ENCODE measurements at places on chromosomes 7 and 10.
A peak's percentile ranks its signal among the peaks of the same experiment; 100 is the strongest.

GRCh38 chr7:156196649-156197048, 384.4 kb upstream of the SHH start:
- no peak for DNase-seq

GRCh38 chr7:76296743-76297740, 5.4 kb upstream of the HSPB1 start:
- DNase-seq: peak; percentile 58

- no peak for DNase-seq
Measured at GRCh38 chr7:1419688-1420087, 39.6 kb downstream of the MICALL2 start.

DNA sequence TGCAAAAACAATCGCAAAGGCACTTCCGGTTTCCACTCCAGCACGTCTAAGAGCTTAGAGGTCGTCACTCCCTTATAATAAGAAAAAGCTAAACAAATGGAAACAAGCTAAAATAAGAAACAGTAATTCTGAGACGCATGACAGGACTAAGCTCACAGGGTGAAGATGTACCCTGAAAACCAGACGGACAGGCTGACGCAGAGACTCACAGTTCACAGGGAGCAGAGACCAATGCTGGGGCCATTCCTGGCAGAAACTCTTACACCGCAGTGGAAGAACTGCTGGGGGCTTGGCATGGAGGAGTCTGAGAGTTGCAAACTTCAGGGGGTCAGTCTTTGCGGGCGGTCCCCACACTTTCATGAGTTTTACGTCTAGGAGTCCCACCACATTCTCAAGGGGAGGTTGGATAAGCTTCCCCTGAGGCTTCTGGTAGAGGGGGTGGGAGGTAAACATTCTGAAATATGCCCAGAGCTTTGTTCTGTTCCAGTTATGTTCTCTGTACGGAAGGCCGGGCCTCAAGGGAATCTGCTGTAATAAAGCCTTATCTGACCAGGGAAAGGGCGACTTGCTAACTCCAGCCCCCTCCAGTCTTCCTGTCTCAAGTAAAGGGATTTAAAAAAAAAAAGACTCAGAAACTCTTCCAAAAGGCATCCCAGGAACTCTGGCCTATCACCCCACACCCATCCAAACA, 47.8 kb downstream of the BRI3 start:
- no peak for DNase-seq

DNA sequence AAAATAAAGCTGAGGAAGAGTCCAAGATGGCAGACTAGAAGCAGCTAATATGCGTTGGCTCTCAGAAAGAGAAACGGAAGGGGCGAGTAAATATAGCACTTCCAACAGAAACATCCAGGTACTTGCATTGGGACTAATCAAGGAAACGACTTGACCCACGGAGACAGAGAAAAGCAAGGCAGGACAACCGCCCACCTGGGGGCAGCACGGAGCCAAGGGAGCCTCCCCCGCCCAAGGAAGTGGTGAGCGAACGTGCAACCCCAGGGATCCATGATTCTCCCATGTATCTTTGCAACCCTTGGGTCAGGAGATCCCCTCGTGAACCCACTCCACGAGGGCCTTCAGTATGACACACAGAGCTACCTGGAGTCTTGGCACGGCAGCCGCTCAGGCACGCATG, 45.4 kb upstream of the GRM3 start:
- no peak for DNase-seq

GRCh38 chr7:74343281-74344131, 54.3 kb downstream of the CLIP2 start:
- no peak for DNase-seq

DNA sequence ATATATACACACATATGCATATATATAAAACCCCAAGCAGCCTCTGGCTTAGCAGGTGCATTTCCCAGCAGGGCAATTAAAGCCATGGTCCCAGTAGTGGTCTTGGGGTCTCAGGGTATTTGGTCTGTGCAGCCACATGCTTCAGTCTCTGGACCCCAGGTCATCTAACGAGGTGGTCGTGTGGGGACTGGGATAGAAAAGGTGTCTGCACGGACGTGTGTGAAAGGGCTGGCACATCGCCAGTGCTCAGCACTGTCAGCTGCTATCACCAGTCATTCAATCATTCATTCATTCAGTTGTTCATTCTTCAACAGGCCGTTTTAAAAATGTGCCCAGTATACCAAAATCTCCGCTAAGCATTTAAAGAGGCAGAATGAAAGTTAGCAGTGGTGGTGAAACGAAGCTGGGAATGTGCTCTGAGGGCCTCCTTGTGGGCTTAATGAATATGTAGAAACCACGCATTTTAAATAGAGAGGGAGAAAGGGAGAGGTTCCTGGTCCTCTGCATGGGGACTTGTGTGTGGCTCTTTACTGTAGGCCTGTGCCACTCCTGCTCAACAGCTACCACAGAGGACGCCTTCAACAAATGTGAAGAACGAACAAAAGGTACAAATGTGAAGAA, 170.4 kb downstream of the EGFR start:
- no peak for DNase-seq

GRCh38 chr10:130136226-130137089, at the start of gene GLRX3:
Gene GLRX3, plus strand, starts transcription at chr10:130136391. Its CDS starts 30 bp downstream, at chr10:130136421.
- DNase-seq: peak; percentile 37

GRCh38 chr7:13981070-13981469, 8.4 kb downstream of the ETV1 start:
- no peak for DNase-seq

- no peak for DNase-seq
Measured at GRCh38 chr10:73246322-73246645, 771 bp downstream of the DNAJC9 start.

GRCh38 chr10:119706521-119707278, 19.1 kb upstream of the INPP5F start:
- DNase-seq: no peak

DNA sequence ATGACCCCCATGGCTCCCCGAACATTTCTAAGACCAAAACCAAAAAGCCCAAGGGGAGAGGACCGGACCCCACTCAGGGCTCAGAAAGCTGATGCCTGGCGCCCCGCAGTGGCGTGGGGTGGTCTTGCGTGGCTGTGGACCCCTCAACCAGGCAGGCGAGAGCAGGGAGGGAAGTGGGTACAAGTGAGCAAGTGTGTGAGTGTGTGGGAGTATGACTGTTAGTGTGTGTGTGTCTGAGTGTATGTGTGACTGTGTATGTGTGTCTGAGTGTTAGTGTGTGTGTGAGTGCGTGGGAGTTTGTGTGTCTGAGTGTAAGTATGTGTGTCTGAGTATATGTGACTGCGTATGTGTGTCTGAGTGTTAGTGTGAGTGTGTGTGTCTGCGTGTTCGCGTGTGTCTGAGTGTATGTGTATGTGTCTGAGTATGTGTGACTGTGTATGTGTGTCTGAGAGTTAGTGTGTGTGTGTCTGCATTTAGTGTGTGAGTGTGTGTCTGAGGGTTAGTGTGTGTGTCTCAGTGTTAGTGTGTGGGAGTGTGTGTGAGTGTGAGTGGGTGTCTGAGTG, 34.0 kb upstream of the INSIG1 start:
- DNase-seq: no peak

DNA sequence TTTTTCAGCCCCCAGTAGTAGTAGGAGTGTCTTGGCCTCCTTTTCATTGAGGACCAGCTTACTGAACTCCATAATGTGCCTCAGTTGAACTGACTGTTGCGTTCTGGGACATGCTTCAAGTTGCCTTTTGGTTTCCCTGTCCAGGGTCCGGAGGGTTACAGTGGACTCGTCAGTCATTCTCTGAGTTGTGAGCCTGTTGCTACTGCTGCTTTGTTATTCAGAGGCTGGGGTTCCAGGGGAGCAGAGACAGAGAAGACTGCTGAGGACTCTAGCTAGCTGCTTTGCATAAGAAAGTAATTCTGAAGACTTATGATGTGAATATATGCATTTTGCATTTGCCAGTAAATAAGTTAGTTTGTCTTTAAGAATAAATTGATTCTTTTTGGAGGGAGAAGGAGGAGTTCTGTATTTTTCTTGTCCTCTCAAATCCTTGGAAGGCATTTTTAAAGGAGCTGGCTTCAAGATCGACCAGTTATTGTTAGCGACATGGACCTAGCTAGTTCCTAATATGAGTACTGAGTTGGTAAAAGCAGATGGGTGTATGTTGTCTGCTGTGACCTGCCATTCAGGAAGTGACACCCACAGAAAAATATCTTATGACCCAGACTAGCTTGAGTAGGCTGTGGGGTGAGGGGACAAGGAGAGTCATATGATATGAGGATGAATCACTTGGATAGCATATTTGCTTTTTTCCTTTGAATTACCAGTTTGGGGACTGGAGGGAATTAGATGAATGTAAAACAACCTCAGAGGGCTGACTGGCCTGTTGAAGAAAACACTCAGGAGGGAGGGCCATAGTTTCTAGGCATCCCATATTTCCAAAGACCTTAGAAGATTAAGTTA, 8.3 kb downstream of the PI4K2A start:
- DNase-seq: no peak

- peak; percentile 31 for DNase-seq
Measured at GRCh38 chr10:119165171-119166117, at the start of gene SFXN4. Gene SFXN4, minus strand, starts transcription at chr10:119165714. Its CDS starts 67 bp downstream, at chr10:119165647.

DNA sequence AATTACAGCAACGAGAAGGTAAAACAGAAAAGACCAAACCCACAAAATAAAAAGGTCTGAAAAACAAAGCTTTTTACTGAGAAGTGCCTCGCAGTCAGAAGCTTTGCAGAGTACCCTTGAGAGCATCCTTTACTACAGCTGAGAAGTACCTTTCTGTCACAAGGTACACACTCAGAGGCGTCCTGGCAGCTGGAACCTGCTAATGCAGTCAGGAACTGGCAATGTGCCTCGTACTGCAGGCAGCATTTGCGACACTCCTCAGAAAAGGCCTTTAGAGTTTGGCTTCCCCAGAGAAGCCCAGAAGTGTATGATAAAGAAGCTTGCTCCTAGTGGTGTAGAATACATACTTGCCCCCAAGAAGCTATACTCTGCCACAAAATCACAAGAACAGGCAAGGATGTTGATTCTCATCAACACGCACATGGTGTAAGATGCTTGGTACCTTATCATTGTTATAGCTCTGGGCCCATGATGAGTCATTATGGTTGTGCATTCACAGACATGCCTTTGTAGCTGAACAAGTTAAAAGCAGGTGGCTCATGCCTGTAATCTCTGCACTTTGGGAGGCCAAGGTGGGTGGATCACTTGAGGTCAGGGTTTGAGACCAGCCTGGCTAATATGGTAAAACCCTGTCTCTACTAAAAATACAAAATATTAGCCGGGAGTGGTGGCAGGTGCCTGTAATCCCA, 2.0 kb upstream of the GTPBP4 start:
- peak; percentile 48 for DNase-seq

- DNase-seq: no peak
Measured at GRCh38 chr10:45368181-45368580, 5.8 kb upstream of the ALOX5 start.
